ENCODE measurements at places on chromosomes 7 and 10.
A peak's percentile ranks its signal among the peaks of the same experiment; 100 is the strongest.

- no peak for DNase-seq
These were observed 103.0 kb downstream of the CNOT4 start for GRCh38 chr7:135406918-135407317.

- DNase-seq: no peak
These were observed 4.1 kb downstream of the BAIAP2L1 start for GRCh38 chr7:98396768-98397167.

DNA sequence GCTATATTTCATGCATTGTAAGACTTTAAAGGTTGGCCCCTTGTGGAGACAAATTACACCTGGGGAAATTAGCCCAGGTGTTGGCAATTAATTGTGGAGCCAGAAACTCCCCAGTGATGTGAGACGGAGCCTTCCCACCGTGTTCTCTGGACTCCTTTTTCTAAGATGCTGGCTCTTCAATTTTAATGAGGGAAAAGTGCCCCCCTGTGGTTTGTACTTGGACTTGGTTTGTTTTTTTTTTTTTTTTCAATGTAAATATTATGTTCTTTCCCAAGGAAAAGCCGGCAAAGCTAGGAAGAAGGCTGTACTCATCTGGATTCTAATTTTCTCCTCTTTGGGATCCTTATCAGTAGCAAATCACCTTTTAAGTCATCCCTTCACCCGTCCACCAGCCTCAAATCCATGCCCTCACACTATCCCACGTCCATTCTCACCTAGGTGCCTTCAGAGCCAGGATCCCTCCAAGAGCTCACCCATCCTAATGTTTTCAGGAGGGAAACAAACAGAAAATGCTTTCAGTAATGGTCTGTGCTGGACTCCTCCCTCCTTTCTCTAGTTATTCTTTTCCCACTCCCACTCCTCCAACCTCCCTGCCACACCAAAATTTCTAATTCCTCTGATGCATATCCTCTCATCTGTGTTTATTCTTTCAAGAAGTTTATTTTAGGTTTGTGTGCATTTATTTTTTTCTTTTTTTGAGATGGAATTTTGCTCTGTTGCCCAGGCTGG lies 20.4 kb upstream of the ST8SIA6 start:
- no peak for DNase-seq

DNA sequence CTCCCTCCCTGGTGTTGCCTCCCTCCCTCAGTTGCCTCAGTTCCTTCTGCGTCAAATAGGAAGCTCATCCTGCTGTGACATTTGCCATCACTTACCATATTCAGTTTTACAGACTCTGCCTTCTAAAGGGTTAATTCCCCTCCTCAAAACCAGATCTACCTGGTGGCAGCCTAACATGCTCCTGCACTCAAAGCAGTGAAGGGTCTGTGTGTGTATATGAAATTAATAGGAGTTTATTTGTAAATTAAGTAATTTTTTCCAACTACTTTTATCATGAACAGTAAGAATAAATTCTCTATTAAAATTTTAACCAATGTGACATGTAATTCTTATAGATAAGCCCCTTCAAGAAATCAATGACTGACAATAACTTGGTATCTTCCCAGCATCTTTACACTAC lies 158.6 kb upstream of the INSYN2A start:
- no peak for DNase-seq

DNA sequence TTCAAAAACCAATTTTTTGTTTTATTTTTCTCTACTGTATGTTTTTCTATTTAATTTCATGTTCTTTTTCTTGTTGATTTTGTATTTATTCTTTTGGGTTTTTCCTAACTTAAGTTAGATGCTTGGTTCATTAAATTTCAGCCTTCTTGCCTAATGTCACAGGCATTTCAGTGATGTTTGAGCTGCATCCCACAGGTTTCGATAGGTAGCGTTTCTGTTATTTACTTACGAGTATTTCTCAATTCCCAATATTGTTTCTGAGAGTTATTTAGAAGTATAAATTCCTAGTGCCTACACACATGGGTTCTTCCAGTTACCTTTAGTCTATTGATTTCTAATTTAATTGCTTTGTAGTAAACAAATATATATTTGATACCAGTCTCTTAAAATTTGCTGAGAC lies 18.2 kb downstream of the PROSER2 start:
- no peak for DNase-seq

GRCh38 chr7:55140941-55141278 lies 122.1 kb downstream of the EGFR start:
- no peak for DNase-seq

DNA sequence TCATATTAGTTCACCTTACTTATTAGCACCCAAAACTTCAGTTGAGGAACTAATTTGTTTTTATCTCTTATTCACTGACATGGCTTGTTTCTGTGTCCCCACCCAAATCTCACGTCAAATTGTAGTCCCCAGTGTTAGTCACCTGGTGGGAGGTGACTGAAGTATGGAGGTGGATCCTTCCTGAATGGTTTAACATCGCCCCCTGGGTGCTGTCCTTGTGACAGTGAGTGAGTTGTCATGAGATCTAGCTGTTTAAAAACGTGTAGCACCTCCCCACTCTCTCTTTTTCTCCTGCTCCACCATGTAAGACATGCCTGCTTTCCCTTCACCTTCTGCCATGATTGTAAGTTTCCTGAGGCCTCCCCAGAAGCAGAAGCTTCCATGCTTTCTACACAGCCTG lies 75.0 kb upstream of the HECTD2 start:
- no peak for DNase-seq

DNA sequence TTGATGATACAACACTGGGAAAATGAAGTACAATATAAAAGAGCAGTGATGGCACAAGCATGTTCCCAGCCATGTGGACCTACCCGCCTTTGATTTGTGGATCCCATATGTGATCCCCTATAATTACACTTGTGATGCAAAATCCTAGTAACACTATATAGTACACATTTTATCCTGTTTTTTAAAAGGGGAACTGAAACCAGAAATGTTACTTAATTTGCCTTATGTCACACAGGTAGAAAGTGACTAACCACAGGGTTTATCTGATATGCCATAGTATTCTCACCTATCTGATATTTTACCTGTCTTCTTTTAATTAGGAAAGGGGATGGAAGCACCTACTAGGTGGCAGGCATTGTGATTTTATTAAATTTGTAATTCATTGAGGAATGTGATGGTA lies 35.0 kb downstream of the ARMC3 start:
- DNase-seq: no peak

- DNase-seq: no peak
These were observed 558.2 kb upstream of the PFKP start for GRCh38 chr10:2509081-2509531.

- no peak for DNase-seq
These were observed 759.9 kb downstream of the IPMK start for GRCh38 chr10:57507788-57508187.

DNA sequence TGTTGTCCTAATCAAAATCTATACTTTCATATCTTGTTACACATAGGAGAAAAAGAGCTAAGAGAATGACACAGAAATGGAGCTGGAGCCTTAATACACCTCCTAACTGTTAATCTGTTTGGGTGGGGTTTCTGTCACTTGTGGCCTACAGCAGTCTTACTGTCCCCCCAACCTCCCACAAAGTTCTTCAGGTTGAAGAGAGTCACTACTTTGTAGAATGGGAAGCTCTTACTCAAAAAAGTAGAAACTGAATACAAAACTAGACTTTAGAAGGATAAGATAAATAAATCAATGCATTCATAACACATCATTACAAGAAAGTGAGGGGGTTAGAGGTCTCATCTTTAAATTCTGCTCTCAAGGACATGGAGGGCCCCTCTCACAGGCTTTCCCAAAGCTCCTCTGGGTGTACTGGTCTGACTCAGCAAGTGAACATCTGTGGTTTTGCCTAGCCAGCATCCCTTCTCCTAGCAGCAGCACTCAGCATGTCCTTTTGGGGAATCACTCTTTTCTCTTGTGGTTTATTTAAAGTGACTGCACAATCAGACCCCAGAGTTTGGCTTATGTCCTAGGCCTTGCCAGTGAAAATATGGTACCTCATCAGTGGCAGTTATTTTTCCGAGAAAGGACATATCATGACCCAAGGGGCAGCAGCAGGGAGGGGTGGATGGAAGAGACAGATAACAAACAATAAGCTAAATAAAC lies 2.0 kb upstream of the BLVRA start:
- DNase-seq: peak; percentile 20

- DNase-seq: no peak
These were observed 86.3 kb downstream of the OAT start for GRCh38 chr10:124332426-124332825.

DNA sequence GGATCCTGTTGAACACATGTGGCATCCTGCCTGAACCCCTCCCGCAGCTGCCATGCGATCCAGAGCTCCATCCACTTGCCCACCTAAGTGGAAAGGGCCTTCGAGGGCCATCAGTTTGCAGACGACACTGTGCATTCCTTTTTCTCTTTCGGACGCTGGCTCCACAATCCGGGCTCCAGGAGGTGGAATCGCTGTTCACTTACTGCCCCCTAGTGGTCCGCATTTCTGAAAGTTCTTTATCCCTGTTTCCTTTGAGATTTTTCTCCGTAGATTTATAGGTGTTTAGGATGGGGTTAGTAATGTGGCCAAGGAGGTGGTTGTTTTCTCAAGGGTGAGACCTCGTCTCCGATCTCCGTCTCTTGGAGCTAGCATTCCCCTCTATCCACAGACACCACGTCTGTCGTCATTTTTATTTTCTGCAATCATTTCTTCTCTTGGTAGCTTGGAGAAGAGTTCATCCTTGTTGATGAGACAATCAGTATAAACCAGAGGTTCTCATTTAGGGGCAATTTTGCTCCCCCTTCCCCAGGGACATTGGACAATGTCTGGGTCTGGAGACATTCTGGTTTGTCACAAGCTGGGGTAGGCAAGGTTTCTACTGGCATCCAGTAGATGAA lies 204.6 kb downstream of the ARHGAP21 start:
- DNase-seq: no peak

GRCh38 chr7:78576236-78576635 lies 777.7 kb downstream of the PHTF2 start:
- no peak for DNase-seq

- no peak for DNase-seq
These were observed 24.0 kb downstream of the BZW2 start for GRCh38 chr7:16670021-16670420.

- no peak for DNase-seq
These were observed 166.0 kb downstream of the SNX13 start for GRCh38 chr7:17774248-17774647.

GRCh38 chr10:97334370-97335175 lies at the start of gene FRAT2:
TSS of gene FRAT2 (minus strand) at chr10:97334729. CDS start at chr10:97334572, 157 bp downstream.
- DNase-seq: peak; percentile 96

- DNase-seq: no peak
These were observed 483.0 kb downstream of the MAGI2 start for GRCh38 chr7:78970440-78970916.

DNA sequence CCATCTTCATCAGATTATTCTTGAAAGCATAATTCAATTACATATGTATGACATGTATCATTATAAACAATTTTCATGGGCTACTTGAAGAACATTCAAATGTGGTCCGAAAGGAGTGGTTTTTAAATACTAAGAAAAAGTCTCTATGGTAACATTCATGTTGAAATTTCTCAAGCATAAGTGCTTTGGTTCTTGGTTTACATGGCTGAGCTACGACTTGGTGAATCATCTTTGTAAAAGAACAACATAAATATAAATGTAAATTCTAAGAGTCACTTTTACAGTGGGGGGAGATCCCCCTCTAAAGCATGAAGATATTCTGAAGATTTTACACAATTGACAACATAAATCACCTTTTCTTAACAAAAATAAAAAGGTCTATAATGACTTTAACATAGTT lies 118.6 kb downstream of the MAGI2 start:
- no peak for DNase-seq

DNA sequence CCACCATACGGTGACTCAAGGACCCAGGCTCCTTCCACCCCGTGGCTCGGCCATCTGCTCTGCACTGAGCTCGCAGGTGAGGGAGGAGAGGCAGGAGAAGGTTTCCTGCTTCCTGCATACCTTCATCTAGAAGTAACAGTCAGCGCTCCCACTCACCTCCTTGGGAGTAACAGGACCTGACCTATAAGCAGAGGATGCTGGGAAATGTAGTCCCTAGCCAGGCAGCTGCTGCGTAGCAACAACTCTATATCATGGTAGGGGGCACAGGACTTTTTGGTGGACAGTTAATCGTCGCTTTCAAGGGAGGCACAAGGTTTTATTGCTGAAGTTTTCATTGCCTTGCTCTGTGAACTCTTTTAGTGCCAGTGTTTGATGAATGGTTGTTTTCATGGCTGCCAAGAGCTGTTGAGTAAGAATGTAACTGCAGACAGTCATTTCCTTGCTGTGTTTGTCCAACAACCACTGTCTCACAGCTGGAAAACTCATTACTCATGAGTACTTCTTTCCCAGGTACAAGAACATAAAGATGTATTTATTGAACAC lies 10.2 kb upstream of the ZFYVE27 start:
- no peak for DNase-seq

- DNase-seq: no peak
These were observed 288.3 kb downstream of the ADARB2 start for GRCh38 chr10:1449021-1449420.

GRCh38 chr7:118264836-118265235 lies 40.3 kb downstream of the ANKRD7 start:
- DNase-seq: no peak

DNA sequence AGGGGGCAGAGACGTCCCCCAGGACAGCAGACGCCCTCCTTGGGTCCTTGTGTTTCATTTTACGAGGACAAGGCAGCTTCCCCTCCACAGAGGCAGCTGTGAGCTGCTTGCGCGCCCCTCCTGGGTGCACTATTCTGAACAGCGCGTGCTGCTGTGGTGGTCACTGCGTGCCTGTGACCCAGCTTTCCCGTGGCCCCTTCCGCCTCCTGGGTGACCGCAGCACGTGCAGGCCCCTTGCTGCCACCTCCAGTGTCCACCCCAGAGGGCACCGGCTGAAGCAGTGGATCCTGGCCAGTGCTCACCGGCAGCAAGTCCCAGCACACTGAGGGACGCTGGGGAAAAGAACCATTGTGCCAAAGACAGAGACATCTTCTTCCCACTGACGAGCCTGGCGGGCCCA lies 81.4 kb downstream of the TCERG1L start:
- no peak for DNase-seq

GRCh38 chr7:130886438-130887135 lies 152.6 kb upstream of the KLF14 start:
- no peak for DNase-seq

DNA sequence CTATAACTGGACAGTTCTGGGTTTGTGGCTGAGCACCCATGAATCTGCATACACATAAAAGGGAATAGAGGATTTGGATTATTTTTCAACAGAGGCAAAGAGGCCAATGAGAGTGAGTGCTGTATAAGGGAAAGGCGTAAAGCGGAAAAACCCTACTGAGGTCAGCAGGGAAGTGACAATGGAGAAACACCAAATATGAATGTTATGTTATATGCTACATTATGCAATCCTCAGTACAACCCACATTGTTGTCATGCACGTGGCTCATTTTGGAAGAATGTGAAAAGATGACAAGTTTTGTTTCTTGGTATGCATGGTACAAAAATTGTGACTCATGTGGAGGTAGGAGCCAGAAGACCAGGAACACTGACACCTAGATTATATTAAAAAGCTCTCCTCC lies 113.6 kb upstream of the AMPH start:
- DNase-seq: no peak

Data from mesenteric fat pad (tissue), 1 donor.